ENCODE measurements at places on chromosomes 16 and 17. TPM values are rescaled to one million over a fixed set of nuclear protein-coding genes. Genes with fewer than 3 reads are reported as not detected.

The MT1B gene
- total RNA-seq: not detected

The SLFN13 gene
- 4.2 TPM for total RNA-seq

The USP43 gene
- total RNA-seq: 4.3 TPM

The ADGRG1 gene
- total RNA-seq: 234 TPM

The C17orf100 gene
- total RNA-seq: 2.4 TPM

The ADORA2B gene
- 15.3 TPM for total RNA-seq

The ERI2 gene
- 14.3 TPM for total RNA-seq

The ZNF771 gene
- 5.8 TPM for total RNA-seq

The DBF4B gene
- total RNA-seq: 26.4 TPM

The KRT17 gene
- 1.3 TPM for total RNA-seq

The CHTF18 gene
- 21.7 TPM for total RNA-seq

The VTN gene
- 19.9 TPM for total RNA-seq

The HAP1 gene
- total RNA-seq: 2.0 TPM

The HOXB1 gene
- total RNA-seq: not detected

The TPSD1 gene
- not detected for total RNA-seq

The SLFN11 gene
- total RNA-seq: 6.7 TPM

The C17orf107 gene
- total RNA-seq: 0.23 TPM

The PYY gene
- total RNA-seq: not detected

The TBC1D3C gene
- not detected for total RNA-seq

The ZNF276 gene
- 15.6 TPM for total RNA-seq

The PERCC1 gene
- not detected for total RNA-seq

The NLK gene
- total RNA-seq: 9.3 TPM

The SLC22A31 gene
- total RNA-seq: 1.3 TPM

The OR3A3 gene
- not detected for total RNA-seq

The MSRB1 gene
- 34.4 TPM for total RNA-seq

The NAGPA gene
- 18.1 TPM for total RNA-seq

The SCPEP1 gene
- total RNA-seq: 41.5 TPM

The SOCS7 gene
- total RNA-seq: 15.2 TPM

The PPM1E gene
- 0.07 TPM for total RNA-seq

The TSPAN10 gene
- 5.5 TPM for total RNA-seq

The TP53TG3C gene
- total RNA-seq: 0.24 TPM

The DOC2A gene
- total RNA-seq: 2.7 TPM

The KIF2B gene
- not detected for total RNA-seq

The LRRC46 gene
- 3.0 TPM for total RNA-seq

The KCNH4 gene
- total RNA-seq: 0.39 TPM

The MT1E gene
- not detected for total RNA-seq

The METTL26 gene
- 148 TPM for total RNA-seq

The PCGF2 gene
- 62.4 TPM for total RNA-seq

The BCO1 gene
- 0.97 TPM for total RNA-seq

The MYL11 gene
- not detected for total RNA-seq

The CRISPLD2 gene
- 3.2 TPM for total RNA-seq

The CD300LF gene
- not detected for total RNA-seq

The ZCCHC14 gene
- 9.7 TPM for total RNA-seq

The KRT12 gene
- not detected for total RNA-seq

The LPO gene
- total RNA-seq: not detected

The C17orf50 gene
- 0.24 TPM for total RNA-seq

The ADPRM gene
- total RNA-seq: 8.3 TPM

The TAF15 gene
- 225 TPM for total RNA-seq

The LCAT gene
- total RNA-seq: 12.2 TPM

The SKAP1 gene
- 0.18 TPM for total RNA-seq

The GUCY2D gene
- total RNA-seq: not detected

The GLOD4 gene
- total RNA-seq: 93.4 TPM

The GPRC5B gene
- total RNA-seq: 26.3 TPM

The UBALD2 gene
- 88.6 TPM for total RNA-seq
